ENCODE measurements at places on chromosomes 3 and 15.

- no peak for DNase-seq
These were observed 9.3 kb upstream of the ATP13A4 start for GRCh38 chr3:193564012-193564411.

DNA sequence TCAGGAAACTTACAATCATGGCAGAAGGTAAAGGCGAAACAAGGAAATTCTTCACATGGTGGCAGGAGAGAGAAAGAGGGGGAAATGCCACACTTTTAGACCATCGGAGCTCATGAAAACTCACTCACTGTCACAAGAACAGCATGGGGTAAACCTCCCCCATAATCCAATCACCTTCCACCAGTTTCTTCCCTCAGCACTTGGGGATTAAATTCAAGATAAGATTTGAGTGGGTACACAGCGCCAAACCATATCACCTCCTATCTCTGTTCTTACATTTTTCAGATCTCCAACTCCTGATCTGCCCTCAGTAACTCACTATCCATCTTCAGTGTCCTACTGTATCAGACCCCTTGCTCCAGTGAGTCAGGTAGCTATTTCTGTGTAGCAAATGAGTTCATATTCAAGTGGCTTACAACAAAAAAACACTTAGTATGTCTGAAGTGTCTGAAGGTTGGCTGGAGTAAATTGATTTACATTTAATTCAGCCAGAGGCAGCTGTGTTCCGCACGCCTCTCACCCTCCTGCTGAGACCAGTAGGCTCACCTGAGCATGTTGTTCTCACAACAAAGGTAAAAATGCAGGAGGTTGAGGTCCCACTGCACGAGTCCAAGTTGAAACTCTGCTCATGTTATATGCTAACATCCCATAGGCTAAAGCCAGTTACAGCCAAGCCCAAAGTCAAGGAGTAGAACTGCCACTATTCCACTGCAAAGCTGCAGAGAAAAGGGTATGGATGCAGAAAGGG is 180.7 kb upstream of the LMCD1 start:
- no peak for DNase-seq

DNA sequence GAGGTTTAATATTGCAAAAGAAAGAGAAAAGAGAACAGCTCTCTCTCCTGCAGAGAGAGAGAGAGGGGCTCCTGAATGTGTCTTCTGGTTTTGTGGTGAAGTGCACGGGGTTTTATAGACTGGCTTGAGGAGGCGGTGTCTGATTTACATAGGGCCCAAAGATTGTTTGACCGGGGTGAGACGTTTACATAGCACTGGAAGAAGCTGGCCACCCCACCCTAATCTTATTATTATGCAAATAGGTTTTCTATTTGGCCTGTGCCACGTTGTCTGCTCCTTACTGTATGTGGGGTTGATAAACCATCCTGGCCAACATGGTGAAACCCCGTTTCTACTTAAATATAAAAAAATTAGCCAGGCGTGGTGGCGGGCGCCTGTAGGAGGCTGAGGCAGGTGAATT is 268.6 kb downstream of the SV2B start:
- DNase-seq = no peak

GRCh38 chr15:98955331-98955730 is 52.3 kb downstream of the PGPEP1L start:
- DNase-seq = no peak

DNA sequence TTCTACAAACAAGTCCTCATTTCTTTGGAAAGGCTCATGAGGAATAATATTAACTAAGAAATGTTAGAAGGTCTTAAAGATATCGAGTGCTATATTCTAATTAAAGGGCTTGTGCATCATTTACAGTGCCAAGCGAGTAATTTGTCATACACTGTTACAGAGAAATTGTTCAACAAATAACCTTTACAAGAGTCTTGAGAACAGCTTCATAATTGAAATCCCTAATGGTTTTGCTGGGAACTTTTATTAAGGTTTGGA is 209.5 kb downstream of the MECOM start:
- DNase-seq = no peak

DNA sequence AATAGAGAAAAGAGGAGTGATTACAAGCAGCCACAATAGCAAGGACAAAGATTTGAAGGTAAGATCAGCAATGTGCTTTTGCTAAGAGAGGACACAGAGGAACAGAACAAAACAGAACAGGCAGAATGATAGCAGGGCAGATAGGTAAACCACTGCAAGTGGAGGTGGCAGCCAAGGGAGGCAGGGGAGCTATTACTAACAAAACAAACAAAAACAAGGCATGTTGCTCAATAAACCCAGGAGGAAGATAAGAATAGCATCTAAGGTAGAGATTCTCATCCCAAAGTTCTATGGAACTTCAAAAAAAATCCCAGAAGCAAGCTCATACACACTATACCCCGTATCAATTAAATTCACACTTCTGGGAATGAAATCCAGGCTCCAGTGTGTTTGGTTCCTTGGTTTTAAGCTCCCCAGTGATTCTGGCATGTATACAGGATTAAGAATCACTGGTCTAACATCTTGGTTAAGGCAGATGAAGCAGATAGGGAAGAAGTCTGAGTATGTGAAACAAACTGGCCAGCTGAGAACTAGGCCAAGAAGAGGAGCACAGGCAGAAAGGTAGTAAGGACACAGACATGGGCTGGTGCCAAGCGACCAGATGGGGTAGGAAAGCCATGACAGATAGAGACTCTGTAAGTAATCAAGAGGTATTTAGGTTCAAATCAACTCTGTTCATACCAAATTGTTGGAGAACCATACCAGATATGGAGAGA is 189.2 kb downstream of the DTWD1 start:
- no peak for DNase-seq

- no peak for DNase-seq
These were observed 34.4 kb downstream of the B3GNT5 start for GRCh38 chr3:183287301-183287971.

- no peak for DNase-seq
These were observed 104.9 kb downstream of the OXNAD1 start for GRCh38 chr3:16369885-16370284.

DNA sequence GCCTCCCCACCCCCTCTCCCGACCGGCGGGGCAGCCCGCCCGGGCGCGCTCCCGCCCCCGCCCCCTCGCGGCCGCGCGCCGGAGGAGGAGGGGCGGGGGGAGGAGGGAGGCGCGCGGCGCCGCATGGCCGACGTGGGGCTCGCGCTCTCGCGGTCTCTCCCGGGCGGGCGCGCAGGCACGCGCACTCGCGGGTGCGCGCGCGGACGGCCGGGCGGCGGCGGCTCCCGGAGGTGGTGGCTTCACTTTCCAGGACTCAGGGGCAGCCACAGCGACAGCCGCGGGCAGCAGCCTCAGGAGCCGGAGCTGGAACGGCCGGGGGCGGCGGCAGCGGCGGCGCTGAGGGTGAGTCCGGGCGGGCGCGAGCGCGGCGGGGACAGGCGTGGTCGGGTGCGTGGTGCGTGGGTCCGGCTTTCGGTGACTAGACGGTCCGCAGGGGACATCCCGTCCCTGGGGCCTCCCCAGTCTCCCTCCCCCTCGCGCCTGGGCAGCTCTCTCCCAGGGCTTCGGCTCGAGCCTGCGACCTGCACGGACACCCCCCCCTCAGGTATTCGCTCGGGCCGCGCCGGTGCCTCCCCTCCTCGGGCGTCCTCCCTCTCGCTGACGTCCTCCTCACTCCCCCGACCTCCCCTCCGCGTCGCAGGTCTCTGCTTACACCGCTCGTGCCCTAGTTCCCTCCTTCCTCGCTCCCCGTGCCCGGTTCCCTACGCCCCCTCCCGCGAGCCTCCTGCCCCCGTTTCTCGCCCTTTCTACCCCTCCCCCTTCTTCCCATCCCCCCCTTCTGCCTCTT is at the start of gene UBE2E2:
TSS of gene UBE2E2 (plus strand) at position 407 of the 787 bp plus-strand sequence.
- no peak for DNase-seq

DNA sequence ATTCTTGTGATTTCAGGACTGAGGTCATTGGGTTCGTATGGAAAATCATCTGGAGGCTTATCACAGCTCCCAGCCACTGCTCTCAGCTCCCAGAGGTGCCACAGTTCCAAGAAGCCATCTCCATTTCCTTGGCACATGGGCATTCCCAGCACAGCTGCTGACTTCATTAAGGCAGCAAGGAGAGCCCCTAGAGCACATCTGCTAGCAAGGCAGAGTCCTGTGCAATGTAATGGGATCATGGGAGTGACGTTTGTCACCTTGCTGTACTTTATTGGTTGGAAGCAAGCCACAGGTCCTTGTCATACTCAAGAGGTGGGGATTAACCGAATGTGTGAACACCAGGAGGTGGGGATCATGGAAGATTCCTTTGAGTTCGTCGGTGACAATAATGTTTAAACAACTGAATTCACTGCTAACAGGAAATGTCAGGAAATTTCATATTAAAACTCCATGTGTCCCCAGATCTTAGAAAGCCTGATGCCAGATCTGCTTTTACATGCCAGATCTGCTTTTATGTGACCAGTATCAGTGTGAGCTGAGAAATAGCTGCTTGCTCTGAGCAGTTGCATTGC is 148.8 kb downstream of the GABRG3 start:
- DNase-seq = no peak

- DNase-seq = no peak
These were observed 40.4 kb upstream of the CHMP2B start for GRCh38 chr3:87186608-87187159.

- no peak for DNase-seq
These were observed 15.4 kb downstream of the PLXNA1 start for GRCh38 chr3:126998320-126998719.

DNA sequence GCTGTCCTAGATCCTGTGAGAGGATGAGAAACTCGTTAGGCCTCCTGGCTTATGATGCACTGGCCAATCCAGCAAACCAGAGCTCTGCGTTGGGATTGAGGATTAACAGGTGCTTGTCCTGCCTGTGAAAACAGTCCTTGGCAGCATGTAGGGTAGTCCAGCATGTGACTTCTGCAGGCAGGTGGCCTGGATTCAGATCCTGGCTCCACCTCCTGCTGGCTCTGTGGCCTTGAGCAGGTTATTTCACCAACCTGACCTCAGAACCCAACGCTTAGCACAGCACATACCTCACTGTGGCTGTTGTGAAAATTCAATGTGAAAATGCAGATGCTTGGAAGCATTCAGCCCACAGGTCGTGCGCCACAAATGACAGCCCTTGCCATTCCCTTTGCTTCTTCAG is 33.6 kb downstream of the PLA2G4D start:
- no peak for DNase-seq

GRCh38 chr3:171193693-171194092 is 167.2 kb upstream of the SLC2A2 start:
- no peak for DNase-seq

DNA sequence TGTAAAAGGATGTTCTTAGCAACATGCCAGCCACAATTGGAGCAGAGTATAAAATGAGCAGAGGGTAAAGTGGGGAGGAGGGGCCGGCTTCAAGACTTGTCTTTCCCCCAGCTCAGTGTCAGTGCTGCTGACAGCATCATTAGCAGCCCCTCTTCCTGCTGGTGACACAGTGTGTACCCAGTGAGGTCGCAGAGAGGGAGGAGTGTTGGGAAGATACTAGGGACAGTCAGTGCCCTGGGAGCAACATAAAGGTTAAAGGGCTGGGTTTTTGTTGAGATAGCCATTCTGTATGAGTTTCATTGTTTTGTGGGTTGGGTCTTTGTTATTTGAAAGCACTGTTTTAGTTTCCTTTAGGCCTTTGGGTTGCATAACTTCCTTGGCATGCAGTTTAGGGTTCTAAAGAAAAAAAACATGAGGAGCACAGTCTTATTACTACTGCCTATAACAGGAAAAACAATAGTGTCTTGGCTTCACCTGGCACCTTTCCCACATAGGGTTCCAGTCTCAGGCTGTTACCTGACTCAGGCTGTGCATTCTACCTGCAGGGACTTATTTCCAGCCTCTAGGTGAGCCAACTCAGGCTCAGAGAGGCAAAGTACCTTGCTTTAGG is 94.1 kb upstream of the SKOR1 start:
- DNase-seq = no peak

GRCh38 chr15:40444736-40445135 is 4.0 kb downstream of the BAHD1 start:
- no peak for DNase-seq

- DNase-seq = no peak
These were observed 265.0 kb downstream of the THRB start for GRCh38 chr3:24229468-24230221.

GRCh38 chr3:145815707-145816413 is 345.1 kb downstream of the PLOD2 start:
- DNase-seq = no peak

DNA sequence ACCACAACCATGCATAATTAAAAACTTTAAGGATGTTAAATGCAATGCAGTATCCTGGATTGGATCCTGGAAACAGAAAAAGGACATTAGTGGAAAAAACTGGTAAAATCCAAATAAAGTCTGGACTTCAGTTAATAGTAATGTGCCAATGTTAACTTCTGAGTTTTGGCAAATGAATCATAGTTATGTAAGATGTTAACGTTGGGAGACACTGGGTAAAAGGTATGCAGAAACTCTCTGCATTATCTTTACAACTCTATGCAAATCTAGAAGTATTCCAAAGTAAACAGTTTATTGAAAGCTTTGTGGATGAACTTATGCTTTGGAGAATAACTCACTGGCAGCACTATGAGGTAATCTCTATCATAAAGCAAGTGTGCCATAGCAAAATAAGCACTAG is 357.4 kb downstream of the RORA start:
- no peak for DNase-seq

GRCh38 chr3:109081746-109082510 is 36.0 kb downstream of the MORC1 start:
- DNase-seq = no peak

- DNase-seq = no peak
These were observed 31.1 kb upstream of the NR2E3 start for GRCh38 chr15:71779073-71779797.

DNA sequence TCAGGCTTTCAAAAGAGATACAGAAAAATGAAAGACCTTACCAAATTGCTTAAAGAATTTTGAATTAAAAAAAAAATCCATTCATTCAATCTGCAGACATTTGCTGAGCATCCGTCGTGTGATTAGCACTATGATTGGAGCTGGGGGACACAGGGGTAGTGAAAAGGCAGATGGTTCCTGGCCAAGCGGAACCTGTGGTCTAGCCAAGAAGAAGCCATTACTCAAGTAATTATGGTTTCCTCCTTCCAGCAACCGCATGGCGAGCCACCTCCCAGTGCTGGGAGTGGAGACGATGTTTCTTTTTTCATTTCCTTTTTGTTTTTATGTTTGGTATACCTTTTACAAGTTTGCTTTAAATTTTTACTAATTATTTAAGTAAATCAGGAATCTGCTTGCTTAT is 140.2 kb downstream of the CACNA2D3 start:
- DNase-seq = no peak

- DNase-seq = no peak
These were observed 91.6 kb downstream of the MESD start for GRCh38 chr15:80898040-80898439.

DNA sequence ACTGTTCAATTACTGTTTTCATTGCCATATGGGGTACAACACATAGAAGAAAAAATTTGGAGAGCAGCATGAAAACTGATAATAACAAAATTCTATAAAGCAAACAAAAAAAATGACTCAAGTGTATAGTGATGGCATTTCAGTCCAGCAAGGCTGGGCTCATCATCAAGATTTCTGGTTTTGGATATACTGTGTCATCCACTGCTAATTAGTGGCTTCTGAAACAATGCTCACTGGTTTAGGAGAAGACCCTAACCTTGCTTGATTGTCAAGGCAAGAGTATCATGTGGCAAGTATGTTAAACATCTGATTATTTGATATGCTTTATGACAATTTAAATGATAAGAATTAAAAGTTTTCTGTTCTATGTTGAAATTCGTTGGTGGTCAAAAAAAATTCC is 96.9 kb downstream of the RFX7 start:
- DNase-seq = no peak
